Neural crest cell (in vitro differentiated cells): ENCODE measurements at places on chromosomes 4 and X. TPM values are rescaled to one million over a fixed set of nuclear protein-coding genes. Genes with fewer than 3 reads are reported as not detected.

The FHDC1 gene
- total RNA-seq = 52.0 and 54.5 TPM in 2 replicates

The PHEX gene
- total RNA-seq = 0.47 and 0.57 TPM in 2 replicates

The FAM47E gene
- 1.4 and 1.6 TPM in 2 replicates for total RNA-seq

The SMARCA1 gene
- 122 and 123 TPM in 2 replicates for total RNA-seq

The FAM241A gene
- total RNA-seq = 0.07 and 0.09 TPM in 2 replicates

The EVC gene
- 24.4 and 26.1 TPM in 2 replicates for total RNA-seq

The GPC4 gene
- total RNA-seq = 21.1 and 22.3 TPM in 2 replicates

The PTPN13 gene
- 65.6 and 70.5 TPM in 2 replicates for total RNA-seq

The MAGEE2 gene
- not detected in 2 replicates for total RNA-seq

The BCLAF3 gene
- 7.6 and 8.9 TPM in 2 replicates for total RNA-seq

The ADAM29 gene
- total RNA-seq = not detected in 2 replicates

The PLXNB3 gene
- total RNA-seq = 15.7 and 16.2 TPM in 2 replicates

The DGKK gene
- total RNA-seq = 0.14 and 0.18 TPM in 2 replicates

The PLK4 gene
- total RNA-seq = 49.6 and 54.4 TPM in 2 replicates

The VCX gene
- 0.28 TPM in 1 of 2 replicates, not detected in the other for total RNA-seq
